MV-4-11 (cell line): ENCODE measurements at places on chromosomes 7 and 10.

DNA sequence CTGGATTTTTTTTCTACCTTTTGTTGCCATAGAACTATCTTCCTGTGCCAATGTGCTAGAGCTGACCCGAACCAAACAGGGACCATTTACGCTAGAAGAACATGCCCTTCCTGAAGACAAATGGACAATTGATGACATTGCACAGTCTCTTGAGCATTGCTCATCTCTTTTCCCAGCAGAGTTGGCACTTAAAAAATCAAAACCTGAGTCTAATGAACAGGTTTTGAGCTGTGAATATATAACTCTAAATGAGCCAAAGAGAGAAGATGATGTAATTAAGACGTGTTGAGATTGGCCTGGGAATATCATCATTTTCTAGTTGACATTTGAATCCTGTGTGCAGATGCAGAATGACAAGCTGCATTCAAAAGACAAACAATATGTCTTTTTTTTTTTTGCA is 37.1 kb downstream of the TRUB1 start:
- no peak for DNase-seq

- no peak for DNase-seq
These were observed 23.3 kb upstream of the GFRA1 start for GRCh38 chr10:116296291-116296721.

GRCh38 chr7:147909431-147910148 is 681.0 kb upstream of the C7orf33 start:
- no peak for DNase-seq

DNA sequence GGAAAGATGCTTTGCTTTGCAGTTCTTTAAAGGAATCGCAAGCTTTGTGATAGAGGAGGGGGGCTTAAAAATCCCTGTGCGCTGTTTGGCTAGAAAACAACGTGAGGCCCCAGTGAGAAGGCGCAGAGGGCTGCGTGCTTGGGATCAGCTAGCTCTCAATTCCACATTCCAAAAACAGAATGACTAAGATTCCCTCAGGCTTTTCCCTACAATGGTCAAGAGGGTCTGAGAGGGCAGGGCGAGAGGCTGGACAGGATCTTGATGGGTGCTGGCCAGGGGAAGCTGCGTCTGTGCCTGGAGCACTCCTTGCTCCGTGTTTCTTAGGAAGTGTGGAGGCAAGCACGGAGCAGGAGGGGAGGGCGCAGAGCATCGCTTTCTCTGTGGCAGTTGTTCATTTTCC is 72.1 kb upstream of the INHBA start:
- DNase-seq: no peak

DNA sequence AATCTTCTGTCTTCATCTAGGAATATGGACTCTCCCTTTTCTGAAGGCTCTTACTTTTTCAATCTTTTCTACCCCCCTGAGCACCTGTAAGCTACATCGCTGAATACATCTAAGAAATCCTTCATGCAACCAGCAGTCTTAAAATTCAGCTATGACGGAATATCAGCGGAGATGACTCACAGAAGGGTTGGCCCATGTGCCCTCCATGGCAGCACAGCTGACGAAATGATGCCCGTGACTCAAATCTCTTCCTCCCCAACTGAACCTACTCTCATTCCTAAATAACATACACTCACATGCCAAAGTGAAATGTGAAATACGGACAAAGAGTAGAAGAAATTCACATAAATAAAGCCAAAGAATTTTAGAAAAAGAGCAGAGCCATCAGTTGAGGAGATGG is 30.3 kb upstream of the NCAPG2 start:
- DNase-seq: peak; percentile 47

GRCh38 chr10:37490266-37490665 is 364.9 kb downstream of the ANKRD30A start:
- DNase-seq: no peak

DNA sequence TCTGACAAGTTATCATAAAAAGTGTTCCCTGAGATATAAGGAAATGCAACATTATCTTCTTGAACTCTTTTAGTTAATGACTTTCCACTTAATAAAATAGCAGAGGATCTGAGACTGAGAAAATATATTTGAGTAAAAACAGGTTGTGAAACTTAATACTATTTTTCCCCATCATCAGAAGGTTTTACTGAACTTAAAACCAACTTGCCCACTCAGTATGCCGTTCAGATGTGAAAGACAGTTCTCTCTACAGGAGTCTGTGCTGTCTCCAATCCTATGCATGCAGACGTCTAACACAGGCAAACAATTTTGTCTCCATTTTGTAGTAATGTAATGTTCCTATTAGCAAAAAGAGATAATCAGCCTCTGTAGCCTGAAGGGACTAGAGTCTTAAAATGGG is 38.2 kb upstream of the CYP2C18 start:
- no peak for DNase-seq

- DNase-seq: peak; percentile 52
These were observed 180.3 kb upstream of the PLXNA4 start for GRCh38 chr7:132756484-132756990.

DNA sequence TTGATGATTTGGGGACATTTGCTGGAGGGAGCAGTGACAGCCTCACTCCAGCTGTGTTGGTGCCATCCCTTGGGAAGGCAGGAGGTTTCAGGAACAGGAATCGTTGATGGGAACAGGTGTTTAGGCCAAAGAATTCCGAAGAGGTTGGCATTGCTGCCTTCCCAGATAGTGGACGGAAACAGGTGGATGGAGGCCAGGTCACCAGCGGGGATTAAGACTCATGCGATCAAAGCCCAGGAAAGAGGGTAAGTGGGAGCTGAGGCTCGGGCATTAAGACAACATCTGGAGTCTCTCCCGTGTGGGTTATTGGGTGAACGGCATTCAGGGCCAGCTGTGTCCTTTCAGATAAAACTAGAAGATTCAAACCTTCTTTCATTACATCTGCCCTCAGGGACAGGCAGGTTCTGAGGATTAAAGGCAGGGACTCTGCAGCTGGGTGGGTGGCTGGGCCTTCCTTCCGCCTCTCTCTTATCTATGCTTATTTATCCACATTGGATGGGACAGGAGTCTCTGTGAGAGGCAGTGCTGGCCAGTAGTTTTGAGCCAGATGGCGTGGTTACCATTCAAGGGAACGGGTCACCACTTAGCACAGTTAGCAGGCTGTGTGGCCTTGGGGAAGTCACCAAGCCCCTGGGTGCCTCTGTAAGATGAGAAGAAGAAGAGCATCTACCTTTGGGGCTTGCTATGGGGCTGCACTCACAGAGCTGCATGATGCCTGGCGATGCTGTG is 67.6 kb downstream of the INSIG1 start:
- DNase-seq: no peak

DNA sequence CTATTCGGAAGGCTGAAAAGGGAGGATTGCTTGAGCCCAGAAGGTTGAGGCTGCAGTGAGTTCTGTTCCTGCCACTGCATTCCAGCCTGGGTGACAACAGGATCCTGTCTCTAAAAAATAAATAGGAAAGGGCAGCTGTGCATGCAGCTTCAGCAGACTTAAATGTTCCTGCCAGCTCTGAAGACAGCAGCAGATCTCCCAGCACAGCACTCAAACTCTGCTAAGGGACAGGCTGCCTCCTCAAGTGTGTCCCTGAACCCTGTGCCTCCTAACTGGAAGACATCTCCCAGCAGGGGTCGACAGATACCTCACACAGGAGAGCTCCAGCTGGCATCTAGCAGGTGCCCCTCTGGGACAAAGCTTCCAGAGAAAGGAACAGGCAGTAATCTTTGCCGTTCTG is 117.9 kb downstream of the CXCL12 start:
- DNase-seq: no peak

GRCh38 chr7:132680590-132680989 is 104.3 kb upstream of the PLXNA4 start:
- no peak for DNase-seq

DNA sequence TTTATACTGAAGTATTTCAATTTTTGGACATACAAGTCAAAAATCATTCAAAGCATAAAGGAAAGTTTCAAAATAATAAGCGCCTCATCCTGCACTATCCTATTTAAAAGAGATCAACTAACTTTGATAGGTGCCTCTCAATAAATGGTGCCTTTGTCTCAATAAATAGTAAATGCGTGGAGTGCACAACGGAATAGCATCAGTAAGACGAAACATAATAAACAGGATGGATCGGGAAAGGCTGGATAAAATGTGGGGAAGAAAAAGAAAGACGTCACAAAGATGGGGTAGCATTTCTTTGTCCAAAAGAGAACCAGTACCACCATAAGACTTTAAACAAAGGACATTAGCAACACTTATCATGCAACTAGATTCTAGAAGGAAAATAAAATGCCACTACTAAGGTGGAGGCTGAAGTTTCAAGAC is 571 bp upstream of the PRKAR2B start:
- no peak for DNase-seq

- DNase-seq: no peak
These were observed 23.3 kb upstream of the PALS2 start for GRCh38 chr7:24549991-24550390.

DNA sequence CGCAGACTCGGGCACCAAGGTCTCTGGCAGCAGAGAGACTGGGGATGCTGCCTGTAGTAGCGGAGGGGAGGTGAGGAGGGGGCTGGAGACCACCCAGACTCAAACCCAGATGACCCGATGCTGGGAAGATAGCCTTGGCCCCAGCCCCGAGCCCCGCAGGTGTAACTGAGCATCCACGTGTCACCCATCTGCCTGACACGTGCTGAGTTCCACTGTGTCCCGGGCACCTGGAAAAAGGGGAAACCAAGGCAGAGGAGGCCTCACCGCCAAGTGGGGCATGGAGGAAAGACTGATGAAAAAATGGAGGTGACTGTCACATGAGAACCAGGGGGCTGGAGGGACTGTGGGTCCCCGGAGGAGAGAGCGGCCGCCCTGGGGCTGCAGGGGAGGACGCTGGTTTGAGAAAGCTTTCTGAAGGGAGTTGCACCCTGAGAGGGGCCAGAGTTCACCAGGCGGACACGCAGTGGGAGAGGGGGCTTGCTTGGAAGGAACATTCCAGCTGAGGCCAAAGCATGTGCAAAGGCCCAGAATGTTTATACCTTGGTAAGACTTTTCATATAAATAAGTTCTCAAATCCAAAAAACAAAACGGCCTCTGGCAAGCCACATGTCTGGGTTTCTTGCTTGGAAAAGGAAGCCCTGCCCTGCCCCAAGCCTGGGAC is 27.4 kb upstream of the ELN start:
- no peak for DNase-seq

DNA sequence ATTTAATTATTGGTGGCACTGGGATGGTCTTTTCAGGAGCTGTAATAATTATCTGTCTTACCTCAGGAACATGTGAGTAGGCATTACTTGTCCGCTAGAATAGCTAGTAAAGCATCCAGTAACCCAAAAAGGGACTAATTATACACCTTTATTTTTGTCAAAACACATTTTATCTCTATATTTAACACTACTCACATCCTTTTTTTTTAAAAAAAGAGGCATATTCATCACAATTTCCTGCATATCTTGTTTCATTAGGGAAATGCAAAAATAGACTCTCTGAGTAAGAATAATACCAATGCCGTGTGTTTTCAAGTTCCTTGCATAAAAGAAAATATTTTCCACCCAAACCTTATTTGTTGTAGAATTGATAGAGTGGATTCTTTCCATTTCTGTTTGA is 99.5 kb downstream of the VTI1A start:
- peak; percentile 58 for DNase-seq

DNA sequence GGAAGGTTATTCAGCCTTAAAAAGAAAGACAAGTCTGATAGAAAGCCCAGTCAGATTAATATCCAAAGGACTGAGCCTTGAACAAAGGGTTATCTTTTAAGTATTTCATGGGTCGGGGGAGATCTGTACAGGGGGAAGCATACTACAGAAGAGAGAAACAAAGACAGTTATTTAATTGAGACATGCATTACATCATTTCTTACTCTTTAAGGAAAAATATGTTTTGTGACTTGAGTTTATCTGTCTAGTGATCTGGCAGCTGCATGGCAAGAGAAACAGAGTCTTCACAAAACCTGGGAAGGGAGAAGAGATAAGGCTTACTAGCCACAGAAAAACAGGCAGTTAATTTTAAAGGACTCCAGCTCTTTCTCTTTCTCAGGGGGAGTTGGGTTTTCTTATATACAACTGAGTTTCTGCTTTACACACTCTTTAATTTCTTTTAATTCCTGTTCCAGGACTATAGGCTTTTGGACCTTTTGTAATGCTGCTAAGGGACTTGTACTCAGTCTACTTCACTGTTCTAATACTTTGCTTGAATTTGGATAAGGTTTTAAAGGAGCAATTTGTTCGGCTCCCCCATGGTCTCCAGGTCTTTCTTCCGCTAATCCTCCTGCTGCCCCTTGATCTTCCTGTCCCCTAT is 20.9 kb upstream of the CYP3A43 start:
- no peak for DNase-seq

DNA sequence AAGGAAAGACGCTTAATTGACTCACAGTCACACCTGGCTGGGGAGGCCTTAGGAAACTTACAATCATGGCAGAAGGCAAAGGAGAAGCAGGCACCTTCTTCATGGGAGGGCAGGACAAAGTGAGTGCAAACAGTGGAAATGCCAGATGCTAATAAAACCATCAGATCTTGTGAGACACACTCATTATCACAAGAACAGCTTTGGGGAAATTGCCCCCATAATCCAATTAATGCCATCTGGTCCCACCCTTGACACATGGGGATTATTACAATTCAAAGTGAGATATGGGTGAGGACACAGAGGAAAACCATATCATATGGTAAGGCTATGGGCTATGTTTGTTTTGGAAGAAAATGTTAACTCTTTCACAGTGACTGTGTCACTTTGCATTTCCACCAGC is 1272.5 kb upstream of the CELF2 start:
- no peak for DNase-seq

DNA sequence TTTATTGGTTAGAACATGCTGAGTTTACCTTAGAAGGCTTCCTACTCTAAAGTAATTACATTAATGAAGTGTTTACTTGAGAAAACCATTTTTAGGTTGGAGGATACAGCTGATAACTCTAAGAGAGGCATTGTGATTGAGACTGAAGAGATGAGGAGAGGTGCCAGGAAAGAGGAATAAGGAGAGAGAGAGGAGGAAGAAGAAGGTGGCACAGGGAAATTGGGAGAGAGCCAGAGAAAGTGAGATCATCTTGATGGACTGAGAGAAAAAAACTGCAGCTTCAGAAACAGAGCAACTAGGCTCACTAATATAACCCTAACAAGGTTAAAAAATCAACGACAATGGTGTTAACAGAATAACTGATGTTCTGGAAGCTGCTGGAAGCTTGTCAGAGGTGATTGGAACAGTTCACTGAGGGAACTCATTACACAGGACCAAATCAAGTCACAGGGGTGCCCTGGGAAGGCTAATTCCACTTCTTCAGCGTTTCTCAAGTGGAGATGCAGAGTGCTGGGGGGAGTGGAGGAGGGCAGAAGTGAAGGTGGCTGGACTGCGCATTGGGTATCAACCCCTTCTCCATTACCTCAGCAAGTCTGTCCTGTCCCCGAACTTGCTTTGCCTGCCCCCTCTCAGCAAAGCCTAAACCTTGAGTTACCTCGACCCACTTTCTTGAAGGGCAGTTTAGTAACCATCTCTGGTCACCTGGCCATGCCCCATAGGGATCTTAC is 6.9 kb upstream of the SORBS1 start:
- DNase-seq: no peak

- no peak for DNase-seq
These were observed 73.2 kb downstream of the SRI start for GRCh38 chr7:88146616-88147015.

GRCh38 chr10:23341004-23341403 is 3.6 kb downstream of the C10orf67 start:
- DNase-seq: no peak

- DNase-seq: no peak
These were observed 1.2 kb downstream of the CLDN15 start for GRCh38 chr7:101236292-101236835.

- DNase-seq: no peak
These were observed 14.0 kb downstream of the KAZALD1 start for GRCh38 chr10:101075775-101076174.

- no peak for DNase-seq
These were observed 184.3 kb downstream of the NEBL start for GRCh38 chr10:20712774-20713173.
